GM04503 (cell line): ENCODE measurements at places on chromosomes 13 and 19.

- no peak for DNase-seq
Measured at GRCh38 chr13:37029617-37030016, 29.0 kb downstream of the EXOSC8 start.

- no peak for DNase-seq
Measured at GRCh38 chr13:74767050-74767449, 632.8 kb upstream of the KLF12 start.

- DNase-seq, result no peak
Measured at GRCh38 chr13:88472316-88472715, 801.1 kb downstream of the SLITRK5 start.

- DNase-seq, result no peak
Measured at GRCh38 chr13:113508521-113509254, 18.2 kb upstream of the DCUN1D2 start.

- DNase-seq, result no peak
Measured at GRCh38 chr13:107028751-107029150, 460.8 kb upstream of the ARGLU1 start.

GRCh38 chr19:18735324-18735723 is 51.8 kb downstream of the CRTC1 start:
- no peak for DNase-seq

GRCh38 chr13:64755961-64756360 is 2474.2 kb downstream of the PCDH9 start:
- no peak for DNase-seq

- DNase-seq, result no peak
Measured at GRCh38 chr13:99039718-99040280, 61.9 kb upstream of the DOCK9 start.

DNA sequence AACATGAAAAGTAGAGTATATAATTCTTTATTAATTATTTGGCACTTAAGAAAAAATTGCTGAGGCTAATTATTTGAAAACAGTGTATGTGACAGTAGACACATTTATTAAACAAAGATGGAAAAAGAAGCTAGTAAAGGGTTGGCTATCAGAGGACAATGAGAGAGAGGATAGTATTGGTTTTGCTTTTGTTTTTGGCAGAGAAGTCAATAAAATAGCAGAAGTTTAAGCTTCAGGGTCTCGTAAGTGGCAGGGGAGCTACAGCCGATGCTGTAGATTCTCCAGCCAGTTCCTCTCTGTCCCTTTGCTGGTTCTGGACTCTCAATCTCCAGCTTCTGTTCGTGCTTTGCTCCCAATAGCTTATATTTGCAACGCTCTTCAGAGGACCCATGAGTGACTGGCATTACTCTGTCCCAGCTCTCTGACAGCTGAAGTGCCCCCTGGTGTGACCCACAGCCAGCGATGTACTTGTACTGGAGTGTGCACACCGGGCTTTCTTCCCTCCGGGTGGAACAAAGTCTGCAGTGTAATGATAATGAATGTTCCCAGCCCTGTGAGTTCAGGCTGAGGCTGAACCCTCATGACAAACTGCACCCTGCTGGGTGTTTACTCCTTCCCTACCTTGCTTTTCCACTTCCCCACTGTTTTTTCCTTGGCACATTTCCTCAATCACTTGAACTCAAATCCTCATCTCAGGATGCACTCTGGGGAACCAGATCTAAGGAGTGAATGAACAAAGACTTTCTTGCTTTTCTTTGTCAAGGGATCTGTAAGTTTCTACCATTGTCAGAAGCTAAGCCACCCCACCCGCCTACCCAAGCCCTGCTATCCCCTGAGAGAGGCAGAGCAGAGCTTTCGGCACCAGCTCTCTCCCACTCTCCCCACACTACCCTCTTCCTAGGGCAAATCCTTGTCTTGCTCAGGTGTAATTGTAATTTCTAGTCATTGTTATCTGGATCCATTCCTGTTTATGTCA is 254.8 kb downstream of the LHFPL6 start:
- DNase-seq, result no peak

DNA sequence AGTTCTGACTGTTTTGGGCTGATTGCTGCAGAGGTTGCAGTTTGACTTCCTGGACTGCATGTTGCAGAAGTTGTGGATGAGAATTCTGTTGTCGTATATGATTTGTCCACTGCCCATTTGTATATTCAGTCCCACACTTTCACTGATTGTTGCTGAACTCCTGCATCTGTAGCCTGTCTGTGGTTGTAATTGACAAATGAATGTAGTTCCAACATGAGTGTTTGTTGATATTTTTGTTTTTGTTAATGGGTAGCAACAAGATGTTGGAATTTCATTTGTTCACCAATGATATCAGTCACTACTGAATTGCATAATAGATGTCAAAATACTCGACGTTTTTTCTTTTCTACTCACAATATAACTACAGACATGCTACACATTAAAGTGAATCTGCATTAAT is 533.9 kb downstream of the DCT start:
- DNase-seq, result no peak

- no peak for DNase-seq
Measured at GRCh38 chr13:50080911-50081678, 65.9 kb downstream of the KCNRG start.

DNA sequence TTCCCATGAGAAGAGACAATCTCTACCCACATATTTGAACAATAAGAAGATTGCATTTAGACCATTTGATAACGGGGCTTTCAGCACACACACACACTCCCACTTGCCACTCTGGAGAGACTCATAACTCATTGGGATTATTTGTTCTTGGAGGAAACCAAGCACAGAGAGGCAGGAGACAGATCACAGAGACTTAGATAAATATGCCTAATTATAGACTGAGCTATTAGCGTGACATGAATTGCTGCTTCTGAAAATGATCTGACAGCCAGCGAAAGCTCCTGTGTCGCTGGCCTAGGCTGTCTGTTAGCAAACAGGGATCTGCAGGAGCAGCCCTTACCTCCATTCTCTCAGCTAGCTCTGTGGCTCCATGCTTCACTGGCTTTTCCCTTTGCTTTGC is 111.4 kb downstream of the CCNA1 start:
- DNase-seq, result no peak
